ENCODE measurements at places on chromosomes 11 and 22. TPM values are rescaled to one million over a fixed set of nuclear protein-coding genes. Genes with fewer than 3 reads are reported as not detected.

Gene MS4A6E
- not detected for total RNA-seq

Gene MRGPRX4
- total RNA-seq: not detected

Gene OR8D2
- total RNA-seq: not detected

Gene ZC3H7B
- 55.1 TPM for total RNA-seq

Gene KCTD17
- total RNA-seq: 33.2 TPM

Gene BCO2
- 1.4 TPM for total RNA-seq

Gene HTR3A
- total RNA-seq: not detected

Gene C11orf97
- not detected for total RNA-seq

Gene SPATA19
- total RNA-seq: not detected

Gene INPPL1
- 126 TPM for total RNA-seq

Gene MS4A1
- total RNA-seq: not detected

Gene TUBA8
- total RNA-seq: 2.3 TPM

Gene CTSF
- total RNA-seq: 0.77 TPM

Gene CDC42EP2
- 2.8 TPM for total RNA-seq

Gene KCNJ5
- total RNA-seq: not detected

Gene GAL
- not detected for total RNA-seq

Gene OR52N4
- 0.52 TPM for total RNA-seq

Gene MCHR1
- not detected for total RNA-seq

Gene OR4A16
- not detected for total RNA-seq

Gene ROBO4
- 0.20 TPM for total RNA-seq

Gene MMP12
- total RNA-seq: not detected

Gene CASP5
- total RNA-seq: not detected

Gene MPEG1
- total RNA-seq: 0.05 TPM

Gene OR51B5
- not detected for total RNA-seq

Gene THAP7
- total RNA-seq: 30.9 TPM

Gene SDHD
- total RNA-seq: 81.1 TPM

Gene CSRP3
- not detected for total RNA-seq

Gene SHANK2
- total RNA-seq: not detected

Gene SGSM1
- total RNA-seq: 0.18 TPM

Gene CD3D
- 495 TPM for total RNA-seq

Gene KDM2A
- total RNA-seq: 97.8 TPM

Gene MRGPRF
- total RNA-seq: not detected

Measured in T-helper 2 cell treated with Interferon-gamma antibody and Interleukin-4, amounts not matched to agents 100 ng/mL and 5 ng/mL, for 36 hours (primary cell).